ENCODE measurements at places on chromosomes 2 and 18. TPM values are rescaled to one million over a fixed set of nuclear protein-coding genes. Genes with fewer than 3 reads are reported as not detected.
A peak's percentile ranks its signal among the peaks of the same experiment; 100 is the strongest.

Gene C2orf15
- not detected for total RNA-seq

Gene MFSD2B
- not detected for total RNA-seq

DNA sequence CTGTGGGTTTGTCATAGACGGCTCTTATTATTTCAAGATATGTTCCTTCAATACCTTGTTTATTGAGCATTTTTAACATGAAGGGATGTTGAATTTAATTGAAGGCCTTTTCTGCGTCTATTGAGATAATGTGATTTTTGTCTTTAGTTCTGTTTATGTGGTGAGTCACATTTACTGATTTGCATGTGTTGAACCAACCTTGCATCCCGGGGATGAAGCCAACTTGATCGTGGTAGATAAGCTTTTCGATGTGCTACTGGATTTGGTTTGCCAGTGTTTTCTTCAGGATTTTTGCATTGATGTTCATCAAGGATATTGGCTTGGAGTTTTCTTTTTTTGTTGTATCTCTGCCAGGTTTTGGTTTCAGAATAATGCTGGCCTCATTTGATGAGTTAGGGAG, 60.5 kb downstream of the GTF3C3 start:
- no peak for DNase-seq

DNA sequence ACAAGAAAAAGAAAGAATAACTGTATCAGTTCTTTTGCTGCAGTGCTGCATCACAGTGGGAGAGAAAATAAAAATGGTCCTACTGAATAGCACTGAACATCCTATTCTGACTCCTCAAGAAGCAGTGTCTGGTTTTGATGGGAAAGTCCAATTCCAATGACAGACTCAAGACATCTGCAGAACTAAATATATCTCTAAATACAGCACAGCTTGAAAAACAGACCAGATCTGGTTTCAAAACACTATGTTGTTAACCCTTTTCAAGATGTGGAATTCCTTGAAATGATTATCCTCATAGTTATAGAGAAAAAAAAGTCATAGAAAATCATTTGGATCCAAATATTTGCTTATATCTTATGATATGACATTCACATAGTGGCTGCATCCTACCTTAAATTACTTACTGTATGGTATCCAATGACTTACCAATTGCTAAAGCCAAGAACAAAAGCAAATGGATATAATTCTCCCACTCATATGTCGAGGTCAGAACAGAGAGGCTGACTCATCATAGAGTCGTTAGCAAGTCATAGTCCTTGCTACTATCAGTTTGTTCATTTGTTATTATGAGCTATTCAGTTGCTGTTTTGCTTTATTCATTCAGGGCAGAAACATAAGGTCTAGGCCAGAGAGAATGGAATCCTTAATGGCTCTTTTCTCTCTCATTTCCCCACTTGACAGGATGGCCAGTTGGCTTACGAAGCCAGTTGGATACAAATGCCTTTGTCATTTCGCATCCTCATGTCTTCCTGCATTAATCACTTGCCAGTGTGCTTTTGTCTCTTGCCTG, 62.5 kb upstream of the ACVR2A start:
- DNase-seq, result no peak

- no peak for DNase-seq
Measured at GRCh38 chr2:161418715-161419637, 2.9 kb downstream of the TBR1 start.

Gene C2orf72
- not detected for total RNA-seq

DNA sequence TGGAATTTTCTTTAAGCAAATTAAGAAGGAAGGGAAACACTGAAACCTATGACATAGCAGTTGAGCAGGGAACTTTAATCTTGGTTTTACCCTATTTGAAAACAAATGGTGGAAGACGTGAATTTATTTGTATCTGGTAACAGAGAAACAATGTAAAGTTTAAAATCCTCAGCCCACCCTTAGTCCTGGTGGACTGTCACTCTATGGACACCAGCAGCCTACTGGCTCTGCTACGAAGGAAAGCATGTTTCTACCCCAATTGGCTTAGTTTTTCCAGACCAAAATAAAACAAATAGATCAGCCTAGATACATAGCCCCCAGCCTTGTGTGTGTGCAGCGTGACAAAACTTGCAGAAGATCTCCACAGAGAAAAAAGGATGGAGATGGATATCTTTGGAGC, 7.4 kb downstream of the ZEB2 start:
- no peak for DNase-seq

DNA sequence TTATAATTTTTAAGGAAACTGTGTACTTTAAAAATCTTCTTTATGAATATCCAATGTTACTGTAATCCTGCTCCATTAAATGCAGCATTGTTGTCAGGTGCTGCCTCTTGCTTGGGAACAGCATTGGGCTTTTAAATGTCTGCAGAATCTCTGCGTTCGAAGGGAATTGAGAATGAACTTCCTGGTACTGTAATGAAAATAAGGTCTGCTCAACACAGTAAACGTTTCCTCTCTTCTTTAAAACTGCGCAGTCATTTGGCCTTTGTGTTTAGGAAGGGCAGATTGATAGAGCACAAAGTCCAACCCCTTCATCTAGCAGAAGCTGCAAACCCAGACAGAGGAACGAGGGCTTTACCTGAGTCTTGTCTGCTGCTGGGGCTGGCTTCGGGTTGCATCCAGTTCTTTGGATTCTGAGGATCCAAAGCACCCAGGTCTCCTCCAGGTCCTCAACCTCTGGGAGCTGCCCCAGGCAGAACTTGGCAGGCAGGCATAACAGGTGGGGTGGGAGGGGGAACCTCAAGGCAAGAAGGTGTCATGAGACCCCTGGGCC, 104.5 kb downstream of the UGGT1 start:
- no peak for DNase-seq

DNA sequence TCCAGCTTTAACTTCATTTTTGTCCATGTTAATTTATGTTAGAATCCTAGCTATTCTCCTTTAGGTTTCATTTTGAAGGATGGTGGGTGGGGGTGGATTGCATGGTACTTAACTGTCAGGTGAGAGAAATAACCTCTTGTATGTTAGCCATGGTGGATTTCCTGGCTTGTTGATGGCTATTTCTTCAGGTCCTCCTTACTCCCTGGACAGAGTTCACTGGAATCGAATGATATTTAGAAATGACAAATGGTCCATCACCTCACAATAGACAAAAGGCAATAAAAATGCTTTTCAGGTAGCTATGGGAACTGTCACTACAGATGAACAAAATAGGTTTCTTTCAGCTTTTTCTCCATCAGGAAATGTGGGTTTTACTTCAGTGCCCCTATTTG, 91.7 kb downstream of the EML6 start:
- DNase-seq, result no peak

- DNase-seq, result no peak
Measured at GRCh38 chr2:16908656-16909055, 243.0 kb upstream of the CYRIA start.

DNA sequence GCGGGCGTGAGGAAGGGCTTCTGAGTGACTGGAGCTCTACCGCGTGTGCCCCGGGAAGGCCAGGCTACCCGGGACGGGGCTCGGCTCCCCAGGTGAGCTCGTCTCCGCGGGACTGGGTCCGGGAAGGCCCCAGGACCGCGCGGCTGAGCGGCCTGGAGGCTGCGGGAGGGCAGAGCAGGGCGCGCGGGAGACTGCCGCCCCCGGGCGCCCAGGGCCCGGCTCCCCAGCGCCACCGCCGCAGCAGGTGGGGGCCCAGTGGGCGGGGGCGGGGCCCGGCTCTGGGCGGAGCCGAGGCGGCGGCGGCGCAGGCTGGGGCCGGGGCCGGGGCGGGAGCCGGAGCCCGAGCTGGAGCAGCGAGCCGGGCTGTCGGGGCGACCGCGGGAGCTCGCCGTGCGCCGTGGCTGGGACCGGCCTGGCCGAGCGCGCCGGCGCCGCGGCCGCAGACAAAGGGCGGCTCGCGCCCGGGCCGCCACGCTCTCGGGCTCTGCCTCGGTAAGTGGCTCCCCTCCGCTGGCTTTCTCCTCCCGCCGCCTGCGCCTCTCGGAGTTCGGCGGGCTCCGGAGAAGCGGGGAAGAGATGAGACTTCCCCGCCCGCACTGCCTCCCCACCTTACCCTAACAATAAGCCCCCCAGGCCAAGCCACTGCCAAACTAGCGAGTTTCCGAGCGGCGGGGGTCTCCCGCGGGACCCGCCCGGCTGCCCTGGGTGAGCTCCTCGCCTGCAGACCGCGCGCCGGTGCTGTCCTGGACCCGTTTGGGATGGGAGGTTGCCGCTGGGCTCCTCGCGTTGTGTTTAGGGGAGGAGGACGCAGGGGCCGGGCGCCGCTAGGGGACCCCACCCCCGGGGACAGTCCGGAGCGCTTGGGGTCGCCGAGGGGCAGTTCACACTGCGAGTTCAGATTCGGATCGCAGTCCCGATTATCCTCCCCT, at the start of gene MAPK4:
MAPK4 (plus strand) TSS at position 336 of the 929 bp plus-strand sequence. CDS start 103,872 bp downstream, outside the sequence.
- DNase-seq, result no peak

DNA sequence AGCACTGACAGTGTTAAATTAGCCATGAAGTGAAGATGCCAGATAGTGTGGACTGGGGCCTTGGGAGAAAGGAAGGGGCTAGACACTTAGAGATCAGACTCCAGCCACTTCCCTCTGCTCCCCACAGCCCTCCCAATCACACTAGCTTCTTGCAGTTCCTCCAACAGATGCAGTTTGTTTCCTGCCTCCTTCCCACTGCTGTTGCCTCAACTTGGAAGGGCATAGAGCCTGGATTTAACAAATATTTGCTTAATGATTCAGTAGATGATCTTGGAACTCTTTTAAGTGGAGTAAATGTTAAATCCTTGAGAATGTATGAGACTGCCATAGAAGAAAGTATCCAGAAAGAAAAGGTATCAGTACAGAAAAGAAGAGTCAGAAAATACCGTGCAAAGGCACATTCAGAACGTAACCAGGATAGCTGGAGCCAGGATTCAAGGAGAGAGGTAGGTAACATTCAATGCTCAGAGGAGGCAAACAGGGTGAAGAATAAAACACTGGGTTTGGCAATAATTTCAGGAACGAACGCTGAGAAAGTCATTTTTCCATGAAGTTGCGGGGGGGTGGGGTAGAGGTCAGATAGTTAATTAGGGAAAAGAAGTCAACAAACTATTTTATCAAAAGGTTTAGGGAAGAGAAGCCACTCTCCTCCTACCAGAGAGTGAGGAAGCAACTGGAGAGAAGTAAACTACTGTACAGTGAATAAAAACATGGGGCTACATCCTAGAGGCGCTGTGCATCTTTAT, 1.3 kb upstream of the BZW1 start:
- DNase-seq, result no peak

DNA sequence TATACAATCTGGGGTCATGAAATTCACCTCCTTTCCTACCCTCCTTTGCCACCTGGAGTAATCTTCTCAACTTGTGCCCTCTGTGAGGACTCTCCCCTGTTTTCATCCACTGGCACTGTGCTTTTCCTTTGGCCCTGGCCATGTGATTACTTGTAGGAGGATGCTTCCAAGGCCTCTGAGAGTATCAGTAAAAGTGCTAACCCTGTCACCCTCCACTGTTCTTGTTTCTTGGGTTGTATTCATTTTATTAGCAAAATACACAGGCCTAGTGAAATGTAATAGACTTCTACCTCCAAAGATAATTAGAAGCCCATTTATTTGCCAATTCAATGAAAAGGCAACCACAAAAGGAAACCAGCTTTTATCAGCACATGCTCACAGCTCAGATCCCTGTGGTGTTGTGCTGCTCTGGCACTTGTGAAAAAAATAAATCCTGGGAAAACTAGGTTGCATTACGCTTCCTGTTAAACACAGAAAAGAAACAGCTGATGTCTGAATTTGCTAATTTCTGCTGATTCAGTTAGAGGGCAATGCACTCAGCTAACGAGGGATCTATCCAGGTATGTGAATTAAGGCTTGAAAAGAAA, 357.5 kb upstream of the ETAA1 start:
- DNase-seq, result no peak

GRCh38 chr2:59005836-59006615, 764.9 kb upstream of the FANCL start:
- DNase-seq, result no peak

- DNase-seq, result no peak
Measured at GRCh38 chr2:236731767-236732580, 162.3 kb downstream of the ACKR3 start.

Gene CLASP1
- total RNA-seq, result 113 TPM

Gene L3MBTL4
- total RNA-seq, result 0.27 TPM

DNA sequence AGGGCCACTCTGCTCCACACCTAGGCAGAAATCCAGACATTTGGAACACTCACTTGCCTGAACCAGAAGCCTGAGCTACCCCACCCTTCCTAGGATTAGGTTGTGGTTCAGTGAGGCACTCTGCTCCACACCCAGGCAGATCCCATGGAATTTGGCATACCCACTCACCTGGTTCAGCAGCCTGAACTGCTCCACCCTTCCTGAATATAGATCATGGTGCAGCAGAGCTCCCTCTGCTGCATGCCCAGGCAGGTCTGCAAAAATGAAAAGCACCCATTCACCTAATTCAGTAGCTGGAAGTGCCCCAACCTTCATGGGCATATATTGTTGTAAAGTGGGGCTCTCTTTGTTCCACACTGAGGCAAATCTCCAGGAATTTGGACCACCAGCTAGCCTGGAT, 185.1 kb upstream of the CNTNAP5 start:
- no peak for DNase-seq

Gene DOK6
- 2.1 TPM for total RNA-seq

GRCh38 chr18:38690626-38691025, 1125.0 kb upstream of the CELF4 start:
- no peak for DNase-seq

- peak; percentile 77 for DNase-seq
Measured at GRCh38 chr2:105409717-105410116, 10.9 kb upstream of the FHL2 start.
